Activated naive CD8-positive, alpha-beta T cell treated with anti-CD3 and anti-CD28 coated beads, Interleukin-2, amount 10 ng/mL, durations not matched to agents 7 days and 5 days (primary cell): ENCODE measurements at places on chromosomes 12 and 14. TPM values are rescaled to one million over a fixed set of nuclear protein-coding genes. Genes with fewer than 3 reads are reported as not detected.

The RND1 gene
- total RNA-seq = 3.8 TPM

The TMEM63C gene
- total RNA-seq = 0.48 TPM

The PROX2 gene
- total RNA-seq = 0.69 TPM

The STON2 gene
- not detected for total RNA-seq

- no peaks in the 10 kb centered on the region for H3K36me3 ChIP-seq
- H3K4me3 ChIP-seq = no peak overlapping the region
- no peaks in the 10 kb centered on the region for H3K4me1 ChIP-seq
- H3K27me3 ChIP-seq = peaks cover 13% of the 10 kb centered on the region
Measured at GRCh38 chr14:81313775-81314429, 86.2 kb downstream of the STON2 start.

DNA sequence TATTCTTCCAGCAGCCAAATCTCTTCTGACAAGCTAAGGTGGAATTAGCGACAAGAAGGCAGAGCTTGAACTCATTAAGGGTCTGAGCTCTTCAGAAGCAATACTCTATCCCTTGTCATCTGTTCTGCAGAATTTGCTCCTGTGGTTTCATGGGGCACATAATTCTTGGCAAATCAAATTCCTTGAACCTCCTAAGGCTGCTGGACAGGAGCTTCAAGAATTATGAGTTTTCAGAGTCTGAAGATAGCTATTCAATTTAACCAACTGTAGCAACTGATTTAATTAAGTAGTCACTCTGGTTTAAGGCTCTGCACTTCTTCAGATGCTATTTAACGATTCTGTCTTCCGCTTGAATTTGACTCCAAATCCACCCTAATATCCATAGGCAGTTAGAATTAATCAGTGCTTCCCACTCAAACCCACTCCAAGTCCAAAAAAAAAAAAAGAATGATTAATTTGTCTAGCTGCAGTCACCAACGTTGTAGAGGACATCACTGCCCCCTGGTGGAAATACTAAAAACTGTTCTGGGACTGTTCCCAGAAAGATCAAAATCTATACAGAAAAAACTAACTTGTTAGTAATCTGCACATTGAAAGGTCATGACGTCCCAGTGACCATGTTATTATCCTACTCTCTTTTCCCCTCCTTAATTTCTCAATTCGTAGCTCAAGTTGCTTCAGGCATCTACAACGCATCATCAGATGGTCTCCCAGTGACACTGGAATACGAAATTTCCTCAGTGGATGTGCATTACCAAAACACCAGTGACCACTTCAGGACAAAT lies 169.9 kb downstream of the KIF21A start:
- H3K4me1 ChIP-seq = no peaks in the 10 kb centered on the region
- DNase-seq = no peak

GRCh38 chr12:123879101-123879500 lies 93.5 kb downstream of the CCDC92 start:
- no peaks in the 10 kb centered on the region for H3K4me1 ChIP-seq
- H3K4me3 ChIP-seq = no peak overlapping the region
- peaks cover 3% of the 10 kb centered on the region for H3K27me3 ChIP-seq
- H3K27ac ChIP-seq = no peak overlapping the region
- no peaks in the 10 kb centered on the region for H3K36me3 ChIP-seq

GRCh38 chr14:59347511-59347900 lies 117.7 kb downstream of the GPR135 start:
- no peaks in the 10 kb centered on the region for H3K4me1 ChIP-seq
- no peak overlapping the region for H3K27ac ChIP-seq
- peaks cover 4% of the 10 kb centered on the region for H3K36me3 ChIP-seq
- no peak for DNase-seq

- no peaks in the 10 kb centered on the region for H3K4me1 ChIP-seq
- H3K27ac ChIP-seq = no peak overlapping the region
- H3K27me3 ChIP-seq = no peaks in the 10 kb centered on the region
- H3K4me3 ChIP-seq = no peak overlapping the region
- H3K36me3 ChIP-seq = no peaks in the 10 kb centered on the region
Measured at GRCh38 chr12:93174473-93174872, 203.3 kb upstream of the NUDT4 start.

DNA sequence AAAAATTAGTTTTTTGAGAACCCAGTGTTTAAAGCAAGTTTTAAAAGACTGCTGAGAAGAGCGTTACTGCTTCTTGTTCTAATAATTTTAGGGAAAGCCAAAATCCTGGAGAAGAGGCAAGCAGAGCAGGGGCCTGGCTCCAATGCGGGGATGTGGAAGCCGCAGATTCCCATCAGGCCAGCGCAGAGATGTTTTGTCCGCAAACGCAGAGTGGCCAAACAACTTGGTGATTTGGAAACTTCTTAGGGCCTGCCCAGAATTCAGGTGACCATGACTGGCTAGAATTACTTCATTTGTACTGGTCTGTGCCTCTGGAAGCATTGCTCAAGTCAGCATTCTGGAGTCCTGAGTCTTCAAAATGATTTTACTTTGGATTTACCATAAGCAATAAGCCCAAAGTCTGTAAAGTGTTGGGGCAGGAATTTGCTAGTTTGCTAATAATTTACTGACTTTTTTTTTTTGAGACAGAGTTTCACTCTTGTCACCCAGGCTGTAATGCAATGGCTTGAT lies 208.4 kb downstream of the PPM1H start:
- H3K4me3 ChIP-seq = no peak overlapping the region
- DNase-seq = no peak
- H3K27me3 ChIP-seq = peaks cover 11% of the 10 kb centered on the region
- no peaks in the 10 kb centered on the region for H3K36me3 ChIP-seq
- peaks cover 3% of the 10 kb centered on the region for H3K4me1 ChIP-seq

DNA sequence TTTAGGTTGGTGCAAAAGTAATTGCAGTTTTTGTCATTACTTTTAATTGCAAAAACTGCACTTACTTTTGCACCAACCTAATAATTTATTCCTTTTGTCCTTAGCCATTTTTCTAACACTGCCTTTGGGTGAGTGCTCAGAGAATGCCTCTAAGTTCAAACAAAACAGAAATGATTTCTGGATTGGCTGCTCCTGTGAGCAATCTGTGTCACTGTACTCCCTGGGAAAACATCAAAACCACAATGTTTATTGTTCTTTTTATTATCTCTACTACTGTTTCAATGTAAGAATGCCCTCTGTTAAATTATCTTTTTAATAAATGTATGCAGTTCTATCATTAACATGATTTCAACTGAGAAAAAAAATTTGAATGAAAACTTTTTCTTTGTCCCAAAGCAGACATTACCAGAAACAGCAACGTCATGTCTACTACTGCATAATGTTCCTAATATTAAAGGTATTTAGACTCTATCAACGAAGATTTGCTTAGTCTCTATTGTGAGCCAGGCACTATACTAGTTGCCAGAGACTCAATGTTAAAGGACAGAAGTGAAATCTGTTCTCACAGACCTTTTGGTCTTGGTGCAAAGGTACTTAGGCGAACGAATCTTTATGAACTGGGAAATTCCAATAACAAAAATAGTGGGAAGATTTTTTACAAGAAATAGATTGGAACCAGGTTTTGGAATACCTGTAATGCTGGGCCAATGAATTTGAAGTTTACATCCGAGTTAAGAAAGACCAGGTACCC lies 6.2 kb downstream of the SLC41A2 start:
- no peak for DNase-seq
- no peak overlapping the region for H3K27ac ChIP-seq
- H3K27me3 ChIP-seq = peaks cover 41% of the 10 kb centered on the region
